GOT3 (cell line): ENCODE measurements at places on chromosomes 6 and 20.

GRCh38 chr6:12293235-12293930 lies 3.2 kb downstream of the EDN1 start:
- DNase-seq = no peak

DNA sequence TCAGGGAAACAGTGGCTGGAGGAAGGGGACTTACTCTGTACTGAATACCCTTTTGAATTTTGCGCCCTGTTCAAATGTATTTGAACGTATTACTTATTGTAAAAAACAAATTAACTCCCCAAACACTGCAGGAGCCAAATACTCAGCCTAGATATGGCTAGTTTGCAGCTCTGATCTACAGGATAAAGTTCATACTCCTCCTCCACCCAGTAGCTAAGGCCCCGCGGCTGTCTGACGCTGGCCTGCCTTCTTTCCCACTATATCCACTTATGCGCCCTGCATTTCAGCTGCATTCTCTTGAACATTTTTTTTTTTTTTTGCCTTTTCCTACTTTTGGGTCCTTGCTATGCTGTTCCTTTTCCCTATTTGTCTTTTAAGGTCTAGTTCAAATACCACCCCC lies 6.5 kb downstream of the GSS start:
- DNase-seq = no peak

DNA sequence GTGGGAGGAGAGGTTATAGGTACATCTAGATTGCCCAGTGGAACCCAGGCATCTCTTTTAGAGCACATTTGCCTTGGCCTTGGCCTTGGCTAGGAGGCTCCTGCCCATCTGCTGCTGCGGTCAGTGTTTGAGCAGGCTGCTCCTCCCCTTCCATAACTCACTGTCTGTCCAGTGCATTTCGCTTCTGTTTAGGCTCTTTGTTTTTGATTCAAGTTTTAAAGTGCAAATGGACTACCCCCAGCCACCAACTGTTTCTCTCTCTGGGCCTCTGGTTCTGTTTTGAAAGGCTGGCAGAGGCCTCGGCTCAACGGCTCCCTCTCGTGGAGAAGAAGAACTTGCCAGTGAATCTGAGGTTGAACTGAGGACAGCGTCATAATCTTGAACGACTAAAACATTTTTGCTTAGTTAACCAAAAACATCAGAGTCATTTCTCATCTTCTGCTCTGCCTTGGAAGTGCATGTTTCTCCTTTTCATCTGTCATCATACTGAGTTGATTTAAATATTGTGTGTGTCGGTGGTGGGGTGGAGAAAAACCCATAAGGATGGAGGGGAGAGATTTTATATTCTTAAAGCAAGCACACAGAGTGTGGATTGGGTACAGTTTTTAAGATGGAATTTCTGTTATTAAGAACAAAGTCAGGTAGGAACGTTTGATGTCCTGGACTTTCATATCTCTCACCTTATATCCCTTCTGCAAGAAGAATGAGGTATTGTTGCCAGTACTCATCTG lies 171.4 kb downstream of the DTNBP1 start:
- no peak for DNase-seq

DNA sequence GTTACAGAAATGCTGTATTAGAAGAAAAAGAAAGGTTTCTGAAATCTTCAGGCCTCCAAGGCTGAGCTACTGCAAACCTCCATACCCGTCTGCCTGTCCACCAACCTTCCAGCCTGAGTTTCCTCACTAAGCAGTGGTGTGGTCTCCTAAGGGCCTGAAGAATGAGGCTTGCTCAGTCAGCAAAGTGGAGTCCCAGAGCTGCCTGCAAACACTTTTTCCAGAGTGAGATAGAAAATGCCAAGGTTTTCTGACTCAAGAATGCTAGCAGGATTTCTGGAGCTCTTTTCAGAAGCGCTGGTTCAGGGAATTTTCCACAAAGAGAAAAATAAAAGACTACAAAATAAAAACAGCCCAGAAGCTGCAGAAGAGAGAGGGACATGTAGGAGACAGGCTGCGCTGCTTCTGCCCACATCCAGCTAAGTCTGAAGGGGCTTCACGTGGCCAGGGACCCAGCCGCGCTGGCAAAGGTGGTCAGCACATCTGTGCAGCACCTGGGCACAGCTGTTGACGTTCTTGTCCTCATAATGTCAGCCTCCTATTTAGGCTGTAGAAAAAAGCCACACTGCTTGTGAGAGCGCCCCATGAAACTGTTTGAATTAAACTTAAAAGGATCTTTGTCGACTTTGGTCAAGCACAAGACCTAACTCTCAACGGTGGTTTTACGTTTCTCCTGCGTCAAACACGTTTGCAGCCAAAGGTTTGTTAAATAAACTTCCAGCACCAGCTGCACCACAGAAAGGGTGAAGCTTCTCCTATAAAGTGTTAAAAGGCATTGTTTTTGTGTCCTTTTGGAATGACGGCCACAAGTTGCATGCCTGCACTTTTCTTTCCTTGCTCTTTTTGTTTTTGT lies 209.0 kb downstream of the THBS2 start:
- DNase-seq = no peak

GRCh38 chr6:6474170-6474920 lies 114.2 kb upstream of the LY86 start:
- DNase-seq = no peak

DNA sequence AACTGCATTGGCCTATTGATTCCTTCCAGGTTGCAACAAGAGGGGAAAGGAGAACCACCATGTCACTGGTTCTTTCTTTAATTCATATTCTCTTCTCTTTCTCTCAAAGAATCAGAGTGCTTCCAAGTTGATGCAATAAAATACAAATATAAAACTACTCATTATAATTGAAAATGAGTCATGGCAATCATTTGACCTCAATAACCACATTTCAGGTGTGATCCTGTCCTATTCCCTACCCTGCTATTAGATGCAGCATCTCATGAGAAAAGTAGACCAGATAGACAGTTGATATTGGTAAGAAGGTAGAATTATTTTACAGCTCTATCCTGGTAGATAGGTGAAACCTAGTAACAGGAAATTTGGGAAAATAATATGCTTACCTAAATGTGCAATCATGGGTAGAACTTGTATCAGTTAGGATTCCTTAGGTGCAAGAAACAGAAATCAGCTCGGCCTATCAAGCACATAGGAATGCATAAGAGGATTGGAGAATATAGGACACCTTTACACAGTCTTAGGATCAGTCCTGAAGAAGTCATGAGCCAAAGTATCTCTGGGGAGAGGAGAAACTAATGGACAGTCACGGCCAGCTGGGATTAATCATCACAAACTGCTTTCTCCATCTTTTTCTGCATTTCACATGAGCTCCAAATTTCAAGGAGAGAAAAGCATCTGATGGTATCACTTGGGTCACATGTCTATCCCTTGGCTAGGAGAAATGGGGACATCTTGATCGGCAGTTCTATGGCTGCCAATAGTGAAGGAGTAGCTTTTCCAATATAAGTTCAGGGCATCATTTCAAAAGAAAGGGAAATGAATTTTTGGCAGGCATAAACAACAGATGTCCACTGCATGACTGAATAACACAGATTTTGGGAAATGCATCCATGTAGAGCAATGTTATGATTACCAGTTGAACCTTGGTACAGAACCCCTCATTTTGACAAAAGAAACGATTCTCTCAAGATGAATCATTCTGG lies 19.3 kb upstream of the RNF146 start:
- DNase-seq = no peak

DNA sequence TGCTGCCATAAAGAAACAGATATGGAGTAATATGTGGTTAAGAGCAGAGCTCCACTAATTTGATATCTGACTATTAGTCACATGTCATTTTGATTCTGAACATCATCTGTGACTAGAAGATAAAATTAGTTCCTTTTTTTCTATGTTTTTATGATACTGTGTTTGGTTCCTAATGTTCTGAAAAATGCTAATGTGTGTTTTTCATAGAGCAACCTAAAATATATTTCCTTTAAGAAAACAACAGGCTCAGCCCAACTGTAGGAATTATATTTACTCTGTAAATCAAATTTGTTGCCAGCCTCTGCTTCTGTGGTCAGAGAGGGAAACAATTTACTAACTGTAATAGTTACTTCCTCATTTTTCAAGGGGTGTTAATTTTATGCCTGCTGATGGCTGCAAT lies 33.3 kb upstream of the TXLNB start:
- no peak for DNase-seq

DNA sequence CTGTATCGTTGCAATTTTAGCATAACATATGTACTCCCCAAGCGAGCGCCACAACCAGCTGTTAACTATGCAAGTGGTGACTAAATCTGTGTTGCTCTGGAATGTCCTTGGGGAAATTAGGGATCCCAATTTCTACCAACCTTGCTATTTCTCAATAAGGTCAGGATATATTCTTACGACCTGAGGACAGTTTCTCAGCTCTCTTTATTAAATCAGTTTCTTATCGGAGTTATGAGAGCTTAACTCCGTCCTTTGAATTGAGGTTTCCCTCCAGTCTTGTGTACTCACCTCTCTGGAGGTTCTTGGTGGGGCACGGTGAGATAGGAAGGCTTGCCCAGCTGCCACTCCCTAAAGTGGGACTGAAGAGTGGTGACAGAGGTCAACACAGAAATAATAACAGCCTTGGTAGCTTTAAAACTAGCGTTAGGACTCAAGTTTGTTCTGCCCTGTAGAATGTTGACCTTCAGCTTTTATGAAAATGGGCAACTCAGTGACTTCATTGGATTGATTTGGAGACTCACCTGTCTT lies 694 bp downstream of the MRPS18B start:
- DNase-seq = no peak

- DNase-seq = no peak
These were observed 4.4 kb downstream of the PCED1A start for GRCh38 chr20:2836035-2836434.

DNA sequence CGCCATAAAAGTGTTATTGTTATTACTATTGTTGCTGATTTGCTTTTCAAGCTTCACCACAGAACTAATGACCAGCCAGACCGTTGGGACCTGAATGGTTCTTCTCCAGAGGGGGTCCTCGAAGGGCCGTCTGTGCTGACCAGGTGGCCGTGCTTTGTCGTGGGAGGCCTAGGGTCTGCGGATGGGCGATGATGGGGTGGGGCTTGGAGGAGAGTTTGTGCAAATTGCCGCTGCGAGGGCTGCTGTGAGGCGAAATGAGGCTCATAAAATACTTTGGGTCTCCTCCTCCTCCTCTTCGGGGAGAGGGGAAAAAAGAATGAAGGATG lies 6.0 kb upstream of the ZBTB22 start:
- DNase-seq = no peak

DNA sequence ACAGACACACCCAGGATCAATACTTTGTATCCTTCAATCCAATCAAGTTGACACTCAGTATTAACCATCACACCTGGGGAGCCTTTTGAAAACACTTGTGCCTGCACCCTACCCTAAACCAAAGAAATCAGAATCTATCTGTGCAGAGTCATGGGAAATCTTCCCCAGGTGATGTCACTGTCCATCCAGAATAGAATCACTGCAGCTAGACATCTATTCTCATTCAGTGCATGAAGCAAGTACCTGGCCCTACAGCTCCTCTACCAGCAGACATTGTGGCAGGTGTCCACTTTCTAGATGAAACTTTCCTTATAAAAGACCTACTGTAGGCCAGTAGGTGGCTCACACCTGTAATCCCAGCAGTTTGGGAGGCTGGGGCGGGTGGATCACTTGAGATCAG lies 262.4 kb upstream of the MARCKS start:
- DNase-seq = no peak

DNA sequence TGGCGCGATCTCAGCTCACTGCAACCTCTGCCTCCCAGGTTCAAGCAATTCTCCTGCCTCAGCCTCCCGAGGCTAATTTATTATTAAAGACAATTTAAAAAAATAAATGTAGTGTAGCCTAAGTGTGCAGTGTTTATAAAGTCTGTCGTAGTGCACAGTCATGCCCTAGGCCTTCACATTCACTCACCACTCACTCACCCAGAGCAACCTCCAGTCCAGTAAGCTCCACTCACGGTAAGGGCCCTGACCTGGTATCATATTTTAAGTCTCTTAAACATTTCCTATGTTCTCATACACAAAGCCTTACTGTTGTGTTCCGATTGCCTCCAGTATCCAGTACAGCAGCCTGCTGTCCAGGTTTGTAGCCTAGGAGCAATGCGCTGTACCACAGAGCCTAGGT lies 168.2 kb upstream of the FOXQ1 start:
- no peak for DNase-seq

DNA sequence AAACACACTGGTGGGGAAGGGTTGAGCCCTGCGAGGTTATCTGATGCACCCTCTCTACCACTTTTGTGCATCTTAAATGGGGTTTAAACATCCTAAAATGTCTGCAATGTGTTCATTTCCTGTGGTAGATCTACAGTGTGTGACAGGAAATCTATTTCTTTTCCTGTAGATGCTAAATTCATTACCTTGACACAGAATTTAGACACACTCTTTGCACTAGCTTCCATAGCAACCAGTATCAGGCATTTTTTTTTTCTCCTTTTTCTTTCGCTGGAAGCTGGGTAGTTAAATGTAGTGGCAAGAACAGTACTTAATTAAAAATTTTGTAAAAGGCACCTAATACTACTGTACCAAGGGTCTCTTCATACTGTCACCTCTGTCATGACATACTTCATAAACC lies 141.1 kb downstream of the RFPL4B start:
- no peak for DNase-seq

DNA sequence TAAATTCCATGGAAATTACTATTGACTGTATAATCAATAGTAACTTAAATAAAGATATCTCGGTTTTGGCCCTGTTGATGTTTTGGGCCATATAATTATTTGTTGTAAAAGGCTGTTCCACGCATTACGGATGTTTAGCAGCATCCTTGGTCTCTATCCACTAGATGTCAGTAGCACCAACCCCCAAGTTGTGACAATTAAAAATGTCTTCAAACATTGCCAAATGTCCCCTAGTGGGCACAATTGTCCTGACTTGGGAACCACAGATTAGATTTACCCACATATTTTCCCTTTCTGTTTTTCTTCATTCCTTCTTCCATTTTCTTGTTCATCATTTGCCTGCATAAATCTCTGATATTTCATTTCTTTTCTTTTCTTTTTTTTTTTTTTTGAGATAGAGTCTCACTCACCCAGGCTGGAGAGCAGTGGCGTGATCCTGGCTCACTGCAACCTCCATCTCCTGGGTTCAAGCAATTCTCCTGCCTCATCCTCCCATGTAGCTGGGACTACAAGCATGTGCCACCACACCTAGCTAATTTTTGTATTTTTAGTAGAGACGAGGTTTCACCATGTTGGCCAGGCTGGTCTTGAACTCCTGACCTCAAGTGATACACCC lies 13.6 kb upstream of the WFDC8 start:
- no peak for DNase-seq

- DNase-seq = no peak
These were observed 188.4 kb downstream of the JARID2 start for GRCh38 chr6:15434263-15434662.
